Suppressor macrophage treated with lipopolysaccharide for 1 hour (primary cell): ENCODE measurements at places on chromosomes 7 and 10.

DNA sequence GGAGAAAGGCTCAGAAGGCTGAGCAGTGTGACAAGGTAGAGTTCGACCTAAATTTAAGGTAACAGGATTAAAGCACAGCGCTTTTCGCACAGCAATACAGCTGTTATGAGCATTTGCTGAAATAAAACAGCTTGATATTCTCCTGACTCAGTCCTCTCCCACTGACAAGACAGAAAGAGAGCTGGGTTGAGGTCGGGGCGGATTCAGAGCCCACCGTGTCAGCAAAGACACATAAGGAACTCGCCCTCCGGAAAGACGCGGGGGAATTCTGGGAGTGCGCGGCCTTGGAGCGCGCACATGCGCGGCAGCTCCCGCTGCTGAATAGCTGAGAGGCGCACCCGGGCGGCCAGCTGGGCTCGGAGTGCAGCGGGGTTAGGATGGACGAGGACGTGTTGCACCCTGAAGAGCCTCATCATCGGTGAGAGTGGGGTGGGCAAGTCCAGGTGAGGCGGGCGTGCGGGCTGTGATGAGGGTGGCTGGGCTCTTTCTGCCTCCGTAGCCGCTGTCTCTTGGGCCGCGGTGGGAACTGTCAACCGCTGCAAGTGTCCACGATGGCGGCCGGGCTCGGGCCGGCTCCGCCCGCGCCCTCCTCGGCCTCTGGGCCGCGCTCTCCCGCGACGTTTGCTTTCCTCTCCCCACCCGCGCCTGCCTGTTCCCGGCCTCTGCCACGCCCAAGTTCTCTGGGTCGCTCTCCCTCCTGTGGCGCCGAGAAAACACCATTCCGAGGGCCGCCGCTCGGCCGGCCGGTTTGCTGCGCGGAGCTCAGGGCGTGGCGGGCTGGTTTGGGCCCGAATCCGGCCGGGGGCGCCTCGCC is 120.6 kb downstream of the LYZL1 start:
- peak; percentile 90 for DNase-seq

GRCh38 chr10:5106553-5106952 is 12.3 kb downstream of the AKR1C3 start:
- DNase-seq: no peak

GRCh38 chr7:76327610-76328009 is 25.1 kb downstream of the HSPB1 start:
- DNase-seq: peak; percentile 25

DNA sequence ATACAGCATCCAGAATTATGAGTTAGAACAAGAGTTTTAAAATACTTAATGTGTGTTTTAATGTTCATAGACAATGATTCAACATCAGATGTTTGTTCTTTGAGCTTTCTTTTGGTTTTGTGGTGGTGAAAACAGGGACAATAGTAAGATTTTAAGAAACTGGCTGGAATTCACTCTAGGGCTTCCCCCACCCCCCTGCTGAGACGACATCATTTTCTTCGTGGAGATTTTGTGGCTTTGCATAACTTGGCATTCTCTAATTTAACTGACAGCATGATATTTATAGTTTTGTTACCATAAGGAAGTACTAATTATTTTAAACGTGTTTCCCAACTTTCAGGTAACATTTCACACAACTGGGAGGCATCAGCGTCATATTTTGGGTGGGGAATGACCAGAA is 184.1 kb downstream of the BICC1 start:
- no peak for DNase-seq

DNA sequence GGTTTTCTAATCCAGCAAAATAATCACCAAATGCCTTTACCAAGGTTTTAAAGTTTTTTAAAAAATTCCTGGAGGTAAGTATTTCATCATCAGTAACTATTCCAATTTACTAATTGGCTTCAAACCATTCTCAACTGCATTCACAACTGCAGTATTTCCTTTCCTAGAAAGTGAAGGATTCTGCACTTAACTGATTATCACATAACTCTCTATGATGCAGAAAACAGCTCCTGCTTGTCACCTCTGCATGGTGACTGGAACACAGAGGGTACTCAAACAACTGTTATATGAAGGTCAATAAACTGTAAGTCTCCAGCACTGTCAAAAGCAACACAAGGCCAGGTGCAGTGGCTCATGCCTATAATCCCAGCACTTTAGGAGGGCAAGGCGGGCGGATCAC is 42.6 kb downstream of the SRPK2 start:
- DNase-seq: no peak

DNA sequence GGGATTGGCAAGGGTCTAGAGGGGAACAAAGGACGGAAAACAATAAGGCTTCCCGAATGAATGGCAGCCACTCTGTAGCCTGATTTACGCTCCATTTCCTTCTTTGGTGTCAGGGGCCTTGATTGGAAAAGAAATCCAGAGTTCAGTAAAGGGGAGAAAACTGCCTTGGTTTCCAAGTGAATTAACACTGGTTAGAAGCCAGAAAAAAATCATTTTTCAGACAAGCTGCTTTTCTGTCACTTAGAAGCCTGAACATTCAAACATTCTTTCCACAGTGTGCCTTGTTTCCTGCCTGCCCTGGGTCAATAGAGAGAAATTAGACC is 283 bp upstream of the TRDMT1 start:
- DNase-seq: no peak

DNA sequence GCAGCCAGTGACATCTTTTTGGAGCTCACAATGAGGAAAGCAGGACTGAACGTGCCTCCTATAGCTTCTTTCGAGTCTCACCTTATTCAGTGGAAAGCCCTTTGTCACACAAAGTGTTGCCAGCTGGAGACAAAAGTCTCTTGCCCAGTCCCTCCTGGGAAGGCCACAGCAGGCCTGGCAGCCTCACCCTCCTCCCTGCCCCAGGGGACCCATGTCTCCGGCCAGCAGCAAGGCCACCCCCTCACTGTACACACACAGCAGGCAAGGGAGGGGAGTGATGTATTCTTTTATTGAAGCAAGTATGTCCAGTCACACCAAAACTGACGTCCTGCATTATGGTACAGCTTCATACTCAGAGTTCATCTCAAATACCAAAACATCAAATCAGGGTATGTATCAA is 56.0 kb downstream of the CSGALNACT2 start:
- no peak for DNase-seq

GRCh38 chr7:98900815-98901214 is 22.5 kb downstream of the TRRAP start:
- DNase-seq: no peak

GRCh38 chr7:70474639-70475234 is 657.2 kb upstream of the GALNT17 start:
- no peak for DNase-seq
